Esophagus muscularis mucosa (tissue), 4 donors: ENCODE measurements at places on chromosomes 16 and 17. TPM values are rescaled to one million over a fixed set of nuclear protein-coding genes. Genes with fewer than 3 reads are reported as not detected.

The PKD1 gene
- total RNA-seq, result 297 TPM

The TIMP2 gene
- 177 TPM for total RNA-seq

The NATD1 gene
- total RNA-seq, result 12.5 TPM

The ATP5PD gene
- 234 TPM for total RNA-seq

The NPIPB13 gene
- total RNA-seq, result under 0.01 TPM

The MAP2K3 gene
- 42.4 TPM for total RNA-seq

The RNF222 gene
- not detected for total RNA-seq

The STH gene
- total RNA-seq, result not detected

The MYO15A gene
- total RNA-seq, result 0.83 TPM

The AATK gene
- 13.7 TPM for total RNA-seq

The PRCD gene
- total RNA-seq, result 3.7 TPM

The NGFR gene
- 31.6 TPM for total RNA-seq

The CDH1 gene
- 0.83 TPM for total RNA-seq

The ALDH3A1 gene
- total RNA-seq, result not detected

The TPSAB1 gene
- 106 TPM for total RNA-seq

The ADPRM gene
- total RNA-seq, result 12.2 TPM
